Type B pancreatic cell (in vitro differentiated cells): ENCODE measurements at places on chromosomes 11 and 22.

DNA sequence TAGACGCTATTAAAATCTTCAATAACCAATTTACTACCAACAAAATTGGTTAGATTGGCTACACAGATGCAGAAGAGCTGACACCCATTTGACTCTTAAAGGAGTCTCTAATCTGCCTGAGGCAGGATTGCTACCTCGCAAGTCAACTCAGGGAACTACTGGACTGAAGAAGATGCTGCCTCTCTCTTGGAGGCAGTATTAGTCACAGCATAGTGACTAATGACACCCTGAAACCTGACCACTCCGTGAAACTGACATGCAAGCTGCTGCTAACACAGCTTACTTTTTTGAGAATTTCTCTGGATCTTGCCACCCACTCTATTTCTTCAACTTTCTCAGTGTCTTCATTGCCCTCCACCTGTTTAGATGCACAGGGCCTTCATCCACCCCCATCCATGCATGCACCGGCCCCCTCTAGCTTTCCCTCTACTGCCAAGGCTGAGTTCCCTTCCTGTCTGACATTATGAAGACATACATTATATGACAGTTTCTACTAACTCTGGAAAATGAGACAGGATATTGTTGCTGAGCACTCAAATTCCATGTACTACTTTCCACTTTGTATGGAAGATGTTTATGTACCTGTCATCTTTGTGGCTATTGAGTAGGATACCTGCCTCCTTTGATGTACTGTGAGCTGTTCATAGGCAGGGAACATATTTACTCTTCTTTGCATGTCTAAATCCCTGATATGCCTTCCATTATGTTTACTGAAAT lies 183.2 kb downstream of the MSANTD4 start:
- DNase-seq = no peak

GRCh38 chr22:49936018-49936972 lies 17.9 kb downstream of the CRELD2 start:
- no peak for DNase-seq

DNA sequence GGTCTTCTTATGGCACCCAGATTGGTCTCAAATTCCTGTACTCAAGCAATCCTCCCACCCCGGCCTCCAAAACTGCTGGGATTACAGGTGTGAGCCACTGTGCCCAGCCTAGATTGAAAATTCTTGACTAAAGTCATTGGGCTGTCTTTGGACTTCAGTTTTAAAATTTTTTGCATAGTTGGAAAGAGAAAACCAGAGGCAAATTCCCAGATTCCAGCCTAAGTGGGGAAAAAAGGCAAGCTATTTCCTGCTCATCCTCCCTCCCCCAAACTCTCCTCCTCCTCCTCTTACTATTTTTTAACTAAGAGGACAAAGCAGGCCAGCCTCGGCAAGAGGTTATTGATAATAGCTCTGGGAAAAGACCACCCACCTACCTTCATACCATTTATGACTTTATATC lies 78.6 kb upstream of the CLMP start:
- DNase-seq = no peak

GRCh38 chr11:117824571-117825537 lies at the start of gene FXYD2:
FXYD2 (minus strand) TSS chr11:117824744; CDS start chr11:117824678, 66 bp downstream.
- DNase-seq = no peak

DNA sequence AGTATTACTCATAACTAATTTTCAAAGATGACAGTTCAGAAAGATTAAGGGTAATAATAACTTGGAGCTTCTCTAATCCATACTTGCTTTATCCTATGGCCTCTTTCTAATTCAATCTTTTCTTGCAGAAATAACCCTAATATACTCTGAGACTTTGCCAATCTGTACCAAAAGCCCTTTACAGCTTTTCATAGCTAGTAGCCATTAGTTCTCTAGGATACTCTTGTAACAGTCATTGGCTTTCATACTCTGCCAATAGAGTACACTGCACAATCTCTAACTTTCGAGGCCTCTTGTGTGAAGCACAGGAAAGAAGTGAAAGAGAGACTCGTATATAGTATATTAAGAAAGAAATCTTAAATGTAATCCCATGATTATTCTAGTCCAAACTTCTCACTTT lies 38.1 kb downstream of the SLC36A4 start:
- DNase-seq = no peak

- DNase-seq = no peak
Observed at GRCh38 chr22:42623756-42624441, 9.2 kb upstream of the POLDIP3 start.

DNA sequence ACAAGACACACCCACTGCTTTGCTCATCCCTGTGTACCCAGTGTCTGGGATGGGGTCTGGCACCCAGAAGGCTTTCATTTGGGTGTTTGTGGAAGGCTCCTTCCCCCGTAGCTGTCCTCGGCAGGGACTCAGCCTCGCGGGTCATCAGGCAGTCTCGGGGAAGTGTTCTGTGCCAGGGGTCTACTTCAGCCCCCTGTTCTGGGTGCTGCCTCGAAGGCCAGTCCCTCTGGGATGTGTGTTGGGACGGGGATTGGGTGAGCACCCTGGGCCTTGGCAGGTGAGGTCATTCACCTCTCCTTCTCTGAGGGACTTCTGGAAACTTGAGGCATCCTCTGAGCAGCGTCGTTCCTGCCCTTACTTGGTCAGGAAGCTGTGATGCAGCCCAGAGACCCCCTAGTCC lies 65.5 kb downstream of the RPUSD4 start:
- no peak for DNase-seq

DNA sequence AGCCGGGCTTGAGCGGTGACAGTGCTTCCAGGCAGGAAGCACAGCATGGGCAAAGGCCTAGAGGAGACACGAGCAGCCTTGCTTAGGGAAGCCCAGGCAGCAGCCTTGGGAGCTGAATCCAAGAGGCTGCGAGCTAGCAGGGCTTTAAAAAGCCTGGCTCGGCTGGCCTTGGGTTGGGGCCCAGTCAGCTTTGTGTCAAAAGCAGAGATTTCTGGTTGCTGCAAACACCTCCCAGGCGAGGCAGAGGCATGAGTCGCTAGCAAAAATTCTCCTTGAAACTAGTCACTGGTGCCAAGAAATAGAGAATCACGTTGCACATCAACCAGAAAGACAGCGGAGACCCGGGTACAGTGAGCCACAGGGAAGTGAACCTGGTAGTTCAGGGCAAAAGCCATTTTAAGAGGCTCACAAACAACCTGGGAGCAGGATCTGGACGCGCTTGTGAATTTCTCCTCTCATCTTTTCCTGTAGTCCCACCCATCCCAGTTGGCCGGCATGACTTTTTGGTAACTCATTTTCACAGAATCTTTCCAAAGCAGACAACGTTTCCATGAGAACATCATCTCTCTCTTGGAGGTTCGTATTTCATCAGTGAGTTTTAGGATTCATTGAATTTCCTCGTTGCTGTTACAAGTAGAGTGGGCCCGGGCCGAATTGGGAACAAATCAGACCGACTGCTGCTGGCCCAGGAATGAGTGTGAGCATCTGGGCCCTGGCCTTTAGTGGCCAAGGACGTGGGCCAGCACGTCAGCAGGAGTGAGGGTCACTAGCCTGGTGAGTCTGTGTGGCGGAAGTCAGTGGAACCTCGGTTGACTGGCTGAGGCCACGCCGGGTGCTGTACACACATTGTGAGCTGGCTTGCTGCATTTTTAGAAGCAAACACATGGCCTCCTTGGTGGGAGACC lies 16.4 kb upstream of the FGF4 start:
- no peak for DNase-seq

DNA sequence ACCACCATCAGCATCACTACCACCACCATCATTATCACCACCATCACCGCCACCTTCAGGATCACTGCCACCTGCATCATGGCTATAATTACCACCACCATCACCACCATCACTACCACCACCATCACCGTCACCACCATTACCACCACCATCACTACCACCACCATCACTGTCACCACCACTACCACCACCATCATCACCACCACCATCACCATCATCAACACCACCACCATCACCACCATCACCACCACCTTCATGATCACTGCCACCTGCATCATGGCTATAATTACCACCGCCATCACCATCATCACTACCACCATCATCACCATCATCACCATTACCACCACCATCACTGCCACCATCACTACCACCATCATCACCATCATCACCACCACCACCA lies 23.5 kb downstream of the CACNG2 start:
- DNase-seq = no peak

DNA sequence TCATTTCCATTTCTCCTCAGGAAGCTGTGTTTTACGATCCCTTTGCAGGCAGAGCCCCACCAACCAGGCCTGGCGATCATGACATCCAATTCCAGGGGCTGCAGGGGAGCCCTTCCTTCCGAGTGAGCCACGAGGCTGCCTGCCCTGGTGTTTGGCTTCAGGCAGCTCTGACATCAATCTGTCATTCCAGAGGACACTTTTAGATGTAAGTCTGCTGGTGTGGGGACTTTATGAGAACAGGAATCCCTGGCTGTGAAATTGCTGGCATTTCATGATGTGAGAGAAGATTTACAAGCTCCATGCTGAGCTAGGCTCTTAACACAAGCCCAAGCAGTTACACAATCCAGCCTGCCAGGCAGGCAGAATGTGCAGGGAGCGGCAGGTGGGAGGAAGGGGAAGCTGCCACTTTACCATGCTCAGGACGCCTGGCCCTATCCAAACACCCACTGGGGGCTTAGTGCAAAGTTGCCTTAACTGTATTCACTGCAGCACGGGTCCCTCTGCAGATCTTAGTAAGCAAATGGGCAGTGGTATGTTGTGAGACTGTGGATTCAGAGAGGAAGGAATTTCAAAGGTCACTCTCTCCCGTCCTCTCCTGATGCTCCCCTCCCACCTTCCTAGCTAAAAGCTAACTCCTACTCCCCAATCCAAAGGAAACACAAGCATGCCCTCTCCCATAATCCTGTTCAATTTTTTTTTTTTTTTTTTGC lies 43.4 kb upstream of the MICAL2 start:
- DNase-seq = no peak

DNA sequence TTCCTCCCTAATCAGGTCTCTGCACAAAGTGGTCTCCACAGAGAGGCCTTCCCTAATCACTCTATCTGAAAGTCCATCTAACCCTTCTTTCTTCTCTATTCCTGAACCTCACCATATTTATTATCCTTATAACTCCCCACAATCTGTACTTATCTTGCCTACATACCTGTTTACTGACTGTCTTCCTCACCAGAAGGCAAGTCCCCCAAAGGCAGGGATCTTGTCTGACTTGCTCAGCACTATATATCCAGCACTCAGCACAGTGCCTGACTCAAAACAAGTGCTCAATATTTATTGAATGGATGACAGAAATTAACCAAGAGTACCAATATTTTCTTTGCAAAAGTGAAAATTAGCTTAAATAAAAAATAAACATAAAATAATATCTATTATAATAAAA lies 5.5 kb downstream of the DCUN1D5 start:
- no peak for DNase-seq

GRCh38 chr11:68030318-68031143 lies at the start of gene NDUFS8:
NDUFS8 (plus strand) TSS chr11:68030681; CDS start chr11:68032152, 1,471 bp downstream.
- DNase-seq = peak; percentile 92

- no peak for DNase-seq
Observed at GRCh38 chr22:21031545-21032036, 770 bp downstream of the SLC7A4 start.

DNA sequence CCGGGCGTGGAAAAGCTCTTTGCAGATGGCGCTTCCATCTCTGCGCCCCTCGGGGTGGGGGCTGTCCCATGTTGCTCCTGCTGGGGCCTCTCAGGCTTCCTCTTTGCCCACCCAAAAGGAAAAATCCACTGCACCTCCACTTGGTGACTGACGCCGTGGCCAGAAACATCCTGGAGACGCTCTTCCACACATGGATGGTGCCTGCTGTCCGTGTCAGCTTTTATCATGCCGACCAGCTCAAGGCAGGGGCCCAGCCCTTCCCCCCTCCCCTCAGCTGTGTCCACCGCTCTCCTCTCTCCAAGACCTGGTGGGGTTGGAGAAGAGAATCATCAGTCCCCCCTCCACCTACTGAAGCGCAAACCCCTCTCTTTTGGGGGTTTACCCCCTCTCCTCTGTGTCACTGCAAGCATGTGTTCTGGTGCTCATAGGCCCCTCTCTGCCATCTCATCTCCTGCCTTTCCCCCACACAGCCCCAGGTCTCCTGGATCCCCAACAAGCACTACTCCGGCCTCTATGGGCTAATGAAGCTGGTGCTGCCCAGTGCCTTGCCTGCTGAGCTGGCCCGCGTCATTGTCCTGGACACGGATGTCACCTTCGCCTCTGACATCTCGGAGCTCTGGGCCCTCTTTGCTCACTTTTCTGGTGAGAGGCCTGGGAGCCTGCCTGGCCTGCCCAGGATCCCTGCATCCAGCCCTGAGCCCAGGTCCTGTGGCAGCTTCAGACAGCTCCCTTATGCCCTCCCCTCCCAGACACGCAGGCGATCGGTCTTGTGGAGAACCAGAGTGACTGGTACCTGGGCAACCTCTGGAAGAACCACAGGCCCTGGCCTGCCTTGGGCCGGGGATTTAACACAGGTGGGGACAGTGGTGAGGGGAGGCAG lies 1.8 kb downstream of the LARGE2 start:
- no peak for DNase-seq
